ENCODE measurements at places on chromosomes 2 and 18. TPM values are rescaled to one million over a fixed set of nuclear protein-coding genes. Genes with fewer than 3 reads are reported as not detected.

- DNase-seq, result no peak
Measured at GRCh38 chr2:228268301-228268700, 86.8 kb upstream of the SPHKAP start.

DNA sequence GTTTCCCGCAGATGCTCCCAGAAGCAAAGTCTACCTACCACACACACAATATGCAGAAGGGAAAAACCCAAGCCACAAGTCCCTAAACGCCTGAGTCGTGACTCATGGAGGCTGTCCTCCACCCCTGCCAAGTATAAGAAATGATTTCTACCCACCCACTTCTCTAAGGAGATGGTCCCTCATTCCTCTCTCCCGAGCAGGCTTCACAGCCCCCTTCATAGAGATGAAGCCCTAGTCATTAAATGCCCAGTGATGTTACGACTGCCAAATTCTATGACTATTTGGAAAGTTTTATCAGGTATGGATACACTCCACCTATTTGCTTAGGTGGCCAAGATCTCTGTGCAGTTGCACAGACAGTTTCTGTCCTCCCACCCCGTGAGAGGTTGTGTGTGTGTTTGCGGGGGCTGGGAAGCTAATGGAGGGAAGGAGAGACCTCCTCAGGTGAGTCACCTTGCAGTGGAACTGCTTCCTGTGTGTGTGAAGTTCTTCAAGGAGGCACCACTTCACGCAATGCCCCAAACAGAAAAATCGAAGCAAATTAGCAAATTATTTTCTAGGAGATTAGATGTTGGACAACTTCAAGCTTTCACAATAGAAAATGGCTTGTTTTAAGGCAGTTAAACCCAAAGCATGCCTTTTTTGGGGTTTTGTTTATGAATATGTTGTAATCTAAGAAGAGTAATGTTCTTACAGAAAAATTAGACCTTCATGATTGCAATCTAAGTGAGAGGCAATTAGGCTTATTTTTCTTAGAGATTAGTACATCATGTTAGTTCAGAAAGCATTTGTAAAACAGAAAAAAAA lies 175.2 kb downstream of the TGIF1 start:
- DNase-seq, result no peak

GRCh38 chr2:239756031-239756789 lies 268.9 kb downstream of the NDUFA10 start:
- DNase-seq, result no peak

DNA sequence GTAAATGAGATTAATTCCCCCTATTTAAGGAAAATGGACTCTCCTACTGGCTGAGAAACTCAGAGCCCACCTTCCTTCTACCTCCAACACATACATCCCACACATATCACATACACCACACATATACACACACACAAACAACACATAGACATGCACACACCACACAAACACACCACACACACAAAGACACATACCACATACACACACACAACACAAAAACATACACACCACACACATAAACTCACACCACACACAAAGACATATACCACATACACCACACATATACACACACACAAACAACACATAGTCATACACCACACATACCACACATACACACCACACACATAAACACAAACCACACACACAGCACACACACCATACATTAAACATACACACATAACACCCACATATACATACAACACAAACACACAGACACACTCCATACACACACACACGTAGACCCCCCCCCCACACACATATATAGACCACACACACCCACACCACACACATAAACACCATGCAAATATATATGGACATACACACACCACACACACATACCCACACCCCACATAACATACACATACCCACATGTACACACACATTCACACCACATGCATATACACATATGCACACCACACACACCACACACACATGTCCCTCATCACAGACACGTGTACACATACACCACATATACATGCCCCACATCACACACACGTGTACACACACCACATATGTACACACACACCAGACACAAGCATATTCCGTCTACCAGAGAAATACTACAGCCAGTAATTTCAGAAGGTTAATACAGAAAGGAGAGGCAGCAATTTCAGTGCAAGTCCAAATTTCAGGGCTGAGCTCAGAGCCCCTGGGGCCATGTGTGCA lies 204.3 kb downstream of the SNTG2 start:
- DNase-seq, result no peak

DNA sequence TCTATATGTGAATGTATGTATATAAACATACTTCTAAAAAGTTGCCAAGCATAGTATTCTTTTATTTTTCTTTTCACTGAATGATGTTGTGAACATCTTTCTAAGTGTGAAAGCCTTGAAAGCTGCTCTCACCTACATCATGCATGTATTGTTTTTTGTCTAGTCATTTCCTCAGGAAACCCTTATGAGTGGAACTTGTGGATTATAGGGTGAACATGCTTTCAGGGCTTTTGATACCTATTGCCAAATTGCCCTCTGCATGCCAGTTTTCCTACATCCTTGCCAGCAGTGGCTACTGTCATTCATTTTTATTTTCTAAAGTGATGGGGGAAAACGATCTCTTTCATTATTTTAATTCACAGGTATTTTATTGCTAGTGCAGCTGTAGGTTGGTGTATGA lies 78.3 kb downstream of the ADAM23 start:
- DNase-seq, result no peak

GRCh38 chr2:74646201-74646600 lies 1.9 kb downstream of the M1AP start:
- DNase-seq, result no peak

PRKRA gene
- 75.6 TPM for polyA plus RNA-seq

DNA sequence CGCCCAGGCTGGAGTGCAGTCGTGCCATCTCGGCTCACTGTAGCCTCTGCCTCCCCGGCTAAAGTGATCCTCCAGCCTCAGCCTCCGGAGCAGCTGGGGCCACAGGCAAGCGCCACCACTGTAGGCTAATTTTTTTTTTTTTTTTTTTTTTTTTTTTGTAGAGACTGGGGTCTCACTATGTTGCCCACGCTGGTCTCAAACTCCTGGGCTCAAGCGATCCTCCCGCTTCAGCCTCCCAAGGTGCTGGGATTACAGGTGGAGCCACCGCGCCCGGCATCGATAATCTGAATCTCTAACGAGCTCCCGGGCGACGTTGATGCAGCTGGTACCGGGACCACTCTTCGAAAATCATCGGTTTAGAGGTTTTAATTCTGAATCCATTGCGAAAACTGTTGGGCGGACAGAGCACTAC lies 520 bp upstream of the CYP20A1 start:
- DNase-seq, result no peak

- no peak for DNase-seq
Measured at GRCh38 chr2:136021976-136022375, 36.5 kb upstream of the DARS1 start.

DNA sequence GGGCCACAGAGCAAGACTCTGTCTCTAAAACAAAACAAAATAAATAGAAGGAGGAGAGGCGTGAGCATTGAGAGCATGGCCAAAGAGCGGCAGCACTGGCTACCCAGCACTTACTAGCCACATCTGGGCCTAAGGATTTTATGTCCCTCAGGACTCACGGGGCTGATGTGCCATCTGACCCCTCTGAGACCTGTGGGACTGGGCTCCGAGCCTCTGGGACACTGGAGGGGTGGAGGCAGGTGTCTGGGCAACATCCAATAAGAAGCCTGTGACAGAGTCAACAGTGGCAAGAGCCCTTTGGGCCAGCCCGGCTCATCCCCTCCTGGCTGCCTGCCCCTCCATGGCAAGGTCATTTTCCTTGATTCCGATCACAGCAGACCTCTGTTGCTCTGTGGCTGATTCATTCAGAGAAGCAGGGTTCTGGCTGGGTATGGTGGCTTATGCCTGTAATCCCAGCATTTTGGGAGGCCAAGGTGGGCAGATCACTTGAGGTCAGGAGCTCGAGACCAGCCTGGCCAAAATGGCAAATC lies 60.7 kb downstream of the RRM2 start:
- DNase-seq, result no peak

DNA sequence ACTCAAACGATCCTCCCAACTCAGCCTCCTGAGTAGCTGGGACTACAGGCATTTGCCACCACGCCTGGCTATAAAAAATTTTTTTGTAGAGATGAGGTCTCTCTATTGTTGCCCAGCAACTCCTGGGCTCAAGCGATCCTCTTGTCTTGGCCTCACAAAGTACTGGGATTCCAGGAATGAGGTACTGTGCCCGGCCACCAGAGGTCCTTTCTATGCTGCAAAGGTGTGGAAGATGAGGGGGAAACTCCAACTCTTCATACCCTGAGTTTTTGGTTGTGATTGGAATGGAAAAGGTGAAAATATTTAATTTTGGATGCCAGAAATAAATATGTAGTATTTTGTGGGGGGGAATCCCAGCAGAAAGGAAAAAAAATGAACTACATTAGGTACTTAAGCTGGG lies 36.0 kb downstream of the MRPL33 start:
- DNase-seq, result no peak

DNA sequence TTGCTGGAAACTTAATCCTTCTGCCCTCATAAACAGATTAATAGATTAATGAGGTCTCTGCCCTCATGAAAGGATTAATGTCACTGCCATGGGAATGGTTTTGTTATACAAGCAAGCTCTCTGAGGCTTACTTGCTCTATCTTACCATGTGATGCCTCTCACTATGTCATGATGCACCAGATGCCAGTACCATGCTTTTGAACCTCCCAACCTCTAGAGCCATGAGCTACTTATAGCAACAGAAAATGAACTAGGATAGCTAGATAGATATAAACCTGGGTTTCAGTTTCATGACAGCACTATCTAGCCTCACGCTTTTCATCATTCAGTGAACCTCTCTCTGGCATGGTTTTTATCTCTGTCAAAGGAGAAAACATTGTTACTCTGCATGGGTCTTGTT lies 371.6 kb upstream of the LRP1B start:
- no peak for DNase-seq

CLEC4F gene
- not detected for polyA plus RNA-seq

DNA sequence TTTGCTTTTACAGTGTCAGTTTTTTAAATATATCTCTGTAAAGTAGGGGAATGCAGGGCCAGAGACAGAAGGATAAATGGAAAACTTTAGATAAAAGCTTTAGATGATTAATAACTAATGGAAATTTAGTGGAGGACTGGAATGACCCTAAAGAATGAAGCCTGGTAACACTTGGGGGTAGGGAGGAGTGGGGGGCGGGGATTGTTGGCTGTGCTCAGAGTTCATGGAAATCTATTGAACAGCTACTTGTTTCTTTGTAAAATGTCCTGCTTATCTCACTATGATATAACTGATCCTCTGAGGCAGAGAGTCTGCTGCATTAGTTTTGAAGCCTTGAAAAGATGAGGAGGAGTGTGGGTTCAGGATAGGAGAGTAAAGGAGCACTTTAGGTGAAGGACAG lies 90.5 kb downstream of the TMEM185B start:
- no peak for DNase-seq

GRCh38 chr2:219392754-219393153 lies 5.0 kb upstream of the DNPEP start:
- DNase-seq, result no peak

UGT1A6 gene
- polyA plus RNA-seq, result 3.6 TPM

All from right renal cortex interstitium (tissue), 3 donors.